ENCODE measurements at places on chromosomes 3 and 15.

GRCh38 chr3:59531994-59532393 is 482.2 kb upstream of the CFAP20DC start:
- no peak for DNase-seq

GRCh38 chr15:100528833-100529428 is at the start of gene CERS3:
Gene CERS3 (minus strand): TSS chr15:100528950. CDS start chr15:100501849, 27,101 bp downstream.
- no peak for DNase-seq

DNA sequence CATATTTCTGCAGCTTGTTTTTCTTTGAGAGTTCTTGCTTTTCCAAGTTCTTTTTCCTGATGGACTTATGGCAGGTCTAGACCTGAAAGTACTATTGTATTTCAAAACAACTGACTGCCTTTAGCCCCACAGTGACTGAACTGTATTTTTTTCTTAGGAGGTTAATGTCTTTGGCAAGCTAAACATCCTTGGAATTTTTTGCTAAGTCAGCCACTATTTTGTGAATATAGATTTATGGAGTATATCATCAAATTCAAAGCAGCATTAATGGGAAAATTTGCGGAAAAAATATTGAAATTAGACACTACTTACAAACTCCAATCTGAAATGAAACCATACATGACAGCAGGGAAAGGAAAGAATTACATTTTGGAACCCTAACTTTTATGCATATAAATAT is 8.6 kb downstream of the PIK3CA start:
- no peak for DNase-seq

- DNase-seq, result no peak
Observed at GRCh38 chr15:87215100-87215499, 1041.4 kb downstream of the NTRK3 start.

DNA sequence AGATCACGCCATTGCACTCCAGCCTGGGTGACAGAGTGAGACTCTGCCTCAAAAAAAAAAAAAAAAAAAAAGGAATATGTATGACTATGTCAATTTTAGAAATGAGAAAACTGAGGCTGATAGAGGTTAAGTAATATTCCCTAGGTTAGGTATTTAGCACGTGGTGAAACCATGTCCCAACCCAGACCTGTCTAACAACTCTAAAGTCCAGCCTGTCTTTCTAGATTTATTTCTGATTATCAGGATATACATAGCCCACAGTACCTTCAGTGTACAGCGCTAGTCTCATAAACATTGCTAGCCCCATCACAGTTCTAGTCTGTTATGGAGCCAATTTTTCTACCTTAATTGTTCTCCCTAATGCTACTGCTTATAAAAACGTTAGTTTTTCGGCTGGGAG is 88.4 kb upstream of the RAP2B start:
- DNase-seq, result no peak
